ENCODE measurements at places on chromosomes 13 and 19.
A peak's percentile ranks its signal among the peaks of the same experiment; 100 is the strongest.

DNA sequence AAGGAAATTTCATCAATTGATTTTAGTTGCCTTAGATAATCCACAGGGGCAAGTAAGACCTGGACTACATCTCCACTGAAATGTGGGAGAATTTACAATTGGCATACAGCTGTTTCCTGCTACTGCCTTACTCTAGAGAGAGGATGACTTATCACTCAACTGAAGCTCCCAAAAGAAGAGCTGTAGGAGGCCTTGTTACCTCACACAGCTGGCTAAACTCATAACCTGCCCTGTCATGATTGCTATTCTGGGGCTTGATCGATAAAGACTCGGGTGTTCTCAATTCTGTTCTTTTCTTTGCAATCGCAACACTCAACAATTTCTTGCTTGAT is 1396.4 kb downstream of the EFNB2 start:
- DNase-seq: no peak

DNA sequence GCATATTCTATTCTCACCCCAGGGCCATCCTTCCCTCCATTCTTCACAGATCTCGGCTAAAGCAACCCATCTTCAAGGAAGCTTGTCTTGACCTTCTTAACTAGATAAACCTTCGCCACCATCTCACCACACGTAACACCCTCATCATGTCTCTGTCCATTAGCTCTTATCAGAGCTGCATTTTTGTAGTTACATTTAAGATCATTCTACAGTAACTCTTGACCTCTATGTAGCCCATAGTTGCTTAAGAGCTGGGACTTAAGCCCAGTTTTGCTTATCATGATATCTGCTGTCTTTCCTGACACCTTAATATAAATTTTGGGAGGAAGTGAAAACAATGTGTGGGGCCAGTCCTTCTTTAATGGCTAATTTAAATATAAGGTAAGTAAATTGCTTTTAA is 345.1 kb downstream of the MTUS2 start:
- DNase-seq: no peak

- no peak for DNase-seq
Measured at GRCh38 chr13:31092646-31093045, 69.1 kb downstream of the HSPH1 start.

DNA sequence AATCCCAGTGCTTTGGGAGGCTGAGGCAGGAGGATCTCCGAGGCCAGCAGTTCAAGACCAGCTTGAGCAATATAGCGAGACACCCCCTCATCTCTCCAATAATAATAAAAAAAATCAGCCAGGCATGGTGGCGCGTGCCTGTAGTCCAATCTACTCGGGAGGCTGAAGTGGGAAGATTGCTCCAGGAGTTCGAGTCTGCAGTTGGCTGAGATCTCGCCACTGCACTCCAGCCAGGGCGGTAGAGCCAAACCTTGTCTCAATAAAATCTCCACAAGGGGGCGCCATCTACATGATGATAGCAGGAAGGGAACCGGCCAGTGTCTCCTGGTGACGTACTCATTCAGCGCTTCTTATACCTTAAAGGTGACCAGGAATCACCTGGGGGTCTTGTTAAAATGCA is 13.6 kb upstream of the C5AR1 start:
- peak; percentile 80 for DNase-seq

DNA sequence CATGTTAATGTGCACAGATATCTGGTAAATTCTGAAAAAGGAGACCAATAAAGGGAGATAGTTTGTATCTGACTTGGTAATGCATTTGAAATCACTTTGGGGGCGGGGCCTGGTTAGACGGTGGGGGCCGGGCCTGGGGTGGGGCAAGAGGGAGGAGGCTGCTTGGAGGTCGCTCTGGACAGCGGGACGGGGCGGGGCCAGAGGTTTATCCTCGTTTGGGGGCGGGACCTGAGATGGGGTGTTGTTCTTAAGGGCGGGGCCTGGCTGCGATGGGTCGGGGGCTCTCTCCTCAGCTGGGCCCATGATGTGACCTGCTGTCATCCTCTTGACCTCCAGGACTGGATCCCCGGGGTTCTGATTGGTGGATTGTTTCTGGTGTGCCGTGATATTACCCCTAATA is 4.9 kb upstream of the ZNF808 start:
- no peak for DNase-seq

GRCh38 chr19:16376649-16377048 is 52.0 kb downstream of the KLF2 start:
- DNase-seq: no peak
